Activated naive CD8-positive, alpha-beta T cell treated with anti-CD3 and anti-CD28 coated beads for 36 hours (primary cell): ENCODE measurements at places on chromosomes 5 and 9.

GRCh38 chr9:14245901-14246525, 67.9 kb downstream of the NFIB start:
- DNase-seq = no peak
- H3K4me1 ChIP-seq = no peaks in the 10 kb centered on the region
- H3K27me3 ChIP-seq = peaks cover 23% of the 10 kb centered on the region
- H3K36me3 ChIP-seq = no peaks in the 10 kb centered on the region
- H3K4me3 ChIP-seq = no peak overlapping the region
- no peak overlapping the region for H3K27ac ChIP-seq

DNA sequence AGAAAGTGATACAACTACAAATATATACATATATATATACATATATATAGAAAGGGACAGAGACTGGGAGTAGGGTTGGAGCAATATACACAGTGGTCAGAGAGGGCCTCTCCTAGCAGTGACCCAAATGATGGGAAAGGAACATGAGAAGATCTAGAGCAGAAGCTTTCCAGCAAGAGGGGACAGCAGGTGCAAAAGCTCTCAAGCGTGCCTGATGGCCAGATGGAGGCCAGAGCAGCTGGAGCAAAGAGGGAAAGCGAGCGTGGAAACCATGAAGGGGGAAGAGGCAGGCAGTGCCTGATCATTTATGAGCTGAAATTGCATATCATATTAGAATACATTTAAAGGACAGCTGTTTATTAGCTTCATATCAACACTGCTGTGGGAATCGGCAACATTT, 7.6 kb upstream of the GRPEL2 start:
- no peak overlapping the region for H3K4me3 ChIP-seq
- H3K27ac ChIP-seq = no peak overlapping the region
- no peaks in the 10 kb centered on the region for H3K4me1 ChIP-seq

DNA sequence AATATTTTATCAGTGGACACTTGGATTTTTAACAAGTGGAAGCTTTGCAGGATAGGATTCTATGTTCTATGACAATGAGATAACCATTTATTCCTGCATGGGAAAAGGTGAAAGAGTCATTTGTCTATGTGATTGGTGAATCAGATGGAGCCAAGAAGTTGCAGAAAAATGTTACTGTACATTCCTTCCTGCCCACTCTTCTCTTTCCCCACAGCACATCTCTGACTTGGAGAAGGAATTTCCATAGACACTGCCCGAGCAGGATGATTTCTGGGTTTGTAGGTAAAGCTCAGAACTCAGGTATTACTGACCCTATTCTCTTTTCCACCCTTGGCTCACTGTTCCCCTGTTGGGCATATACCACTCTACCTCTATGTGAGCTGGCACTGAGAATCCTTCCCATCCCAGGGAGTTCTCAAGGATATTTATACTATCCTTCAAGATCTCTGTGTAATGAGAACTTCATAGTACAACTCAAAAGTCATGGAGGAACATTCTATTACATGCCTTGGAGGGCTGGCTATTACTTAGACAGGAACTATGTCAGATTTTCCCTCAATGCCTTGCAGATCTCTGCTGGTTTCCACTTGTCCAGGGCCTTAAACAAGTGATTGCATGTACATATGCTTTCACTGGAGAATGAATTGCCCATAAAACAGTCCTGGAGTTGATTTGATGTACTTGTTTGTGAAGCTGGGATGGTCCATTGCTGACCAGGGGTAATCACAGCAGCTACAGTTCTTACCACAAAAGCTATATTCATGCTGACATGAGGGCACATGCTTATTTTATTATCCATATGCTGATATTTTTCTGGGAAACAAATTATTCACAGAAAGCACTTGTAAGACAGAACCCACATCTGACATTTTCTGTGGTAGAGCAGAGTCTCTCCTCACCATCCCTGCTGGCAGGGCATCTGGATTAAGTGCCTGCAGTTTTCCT, 24.1 kb downstream of the SLC1A3 start:
- H3K27me3 ChIP-seq = peaks cover 40% of the 10 kb centered on the region
- H3K4me1 ChIP-seq = no peaks in the 10 kb centered on the region
- H3K36me3 ChIP-seq = no peaks in the 10 kb centered on the region
- no peak for DNase-seq
- H3K4me3 ChIP-seq = no peak overlapping the region

GRCh38 chr5:71923755-71924154, 183.5 kb upstream of the MAP1B start:
- H3K27me3 ChIP-seq = peaks cover 15% of the 10 kb centered on the region
- no peak overlapping the region for H3K27ac ChIP-seq
- no peaks in the 10 kb centered on the region for H3K4me1 ChIP-seq
- H3K4me3 ChIP-seq = no peak overlapping the region
- H3K36me3 ChIP-seq = no peaks in the 10 kb centered on the region
- no peak for DNase-seq

DNA sequence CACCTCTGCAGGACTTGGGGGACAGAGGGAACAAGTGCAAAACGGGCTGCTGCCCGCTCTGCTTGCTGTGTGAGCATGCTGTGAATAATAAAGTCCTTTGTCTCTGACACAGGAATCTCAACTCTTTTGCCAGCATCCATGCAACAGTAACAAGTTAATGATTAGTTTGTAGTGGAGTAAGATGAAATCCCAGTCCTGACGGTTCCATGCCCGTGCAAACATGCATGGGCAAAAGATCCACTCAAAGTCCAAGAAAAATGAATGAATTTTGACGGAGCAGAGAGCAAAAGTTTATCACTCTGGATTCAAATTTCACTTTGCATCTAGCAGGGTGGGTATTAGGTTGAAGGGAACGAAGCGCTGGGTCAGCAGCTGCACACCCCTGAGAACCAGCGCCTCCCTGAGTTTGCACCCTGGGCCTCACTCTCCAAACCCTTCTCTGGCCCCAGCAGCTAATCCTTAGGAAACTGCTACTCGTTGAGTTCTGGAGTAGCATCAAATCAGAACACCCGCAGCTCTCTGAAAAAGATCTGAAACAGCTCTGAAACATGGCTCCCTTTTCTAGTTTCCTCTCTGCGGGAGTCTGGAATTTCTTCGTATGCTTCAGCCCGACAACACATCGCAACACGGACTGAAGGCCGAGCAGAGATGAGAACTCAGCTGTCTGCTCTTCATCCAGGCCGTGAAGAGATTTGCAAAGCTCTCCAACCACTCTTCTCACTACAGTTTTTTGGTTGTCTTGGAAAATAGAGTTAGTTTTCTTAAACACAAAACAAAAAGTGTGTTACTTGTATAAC, 45.6 kb upstream of the RUFY1 start:
- H3K27ac ChIP-seq = no peak overlapping the region
- no peak for DNase-seq
- H3K27me3 ChIP-seq = peaks cover 3% of the 10 kb centered on the region
- H3K36me3 ChIP-seq = no peaks in the 10 kb centered on the region
- H3K4me3 ChIP-seq = no peak overlapping the region

DNA sequence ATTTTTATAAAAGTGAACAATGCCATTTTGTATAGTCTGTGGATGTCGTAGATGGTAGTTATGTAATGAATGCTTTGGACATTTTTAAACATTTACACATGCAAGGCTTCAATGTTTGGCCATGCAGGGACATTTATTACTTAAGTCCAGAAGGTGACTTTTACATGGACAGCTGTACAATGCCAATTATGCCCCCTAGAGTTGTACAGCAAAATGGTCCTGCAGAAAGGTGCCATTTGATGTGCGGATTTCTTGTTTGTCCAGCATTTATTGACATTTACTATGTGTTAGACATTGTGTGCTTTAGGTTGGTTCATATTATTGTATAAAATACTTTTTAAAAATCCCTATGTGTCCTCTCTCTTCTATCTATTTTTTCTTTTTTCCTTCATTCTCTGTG, 22.5 kb upstream of the COMMD10 start:
- no peaks in the 10 kb centered on the region for H3K4me1 ChIP-seq
- H3K4me3 ChIP-seq = no peak overlapping the region
- H3K36me3 ChIP-seq = no peaks in the 10 kb centered on the region
- no peak overlapping the region for H3K27ac ChIP-seq
- H3K27me3 ChIP-seq = peaks cover 42% of the 10 kb centered on the region

- peaks cover 66% of the 10 kb centered on the region for H3K4me1 ChIP-seq
- peaks cover 48% of the 10 kb centered on the region for H3K36me3 ChIP-seq
- DNase-seq = no peak
- peak overlapping the region; percentile 100 for H3K27ac ChIP-seq
- H3K4me3 ChIP-seq = peak overlapping the region; percentile 98
Observed at GRCh38 chr9:33291901-33292300, 1.6 kb downstream of the NFX1 start.

- no peak overlapping the region for H3K4me3 ChIP-seq
- H3K27ac ChIP-seq = no peak overlapping the region
- no peaks in the 10 kb centered on the region for H3K36me3 ChIP-seq
- H3K4me1 ChIP-seq = no peaks in the 10 kb centered on the region
Observed at GRCh38 chr9:11045589-11045988, 432.8 kb upstream of the PTPRD start.

GRCh38 chr5:120605325-120606079, 141.4 kb downstream of the PRR16 start:
- no peaks in the 10 kb centered on the region for H3K27me3 ChIP-seq
- H3K27ac ChIP-seq = no peak overlapping the region
- no peaks in the 10 kb centered on the region for H3K4me1 ChIP-seq
- no peak for DNase-seq

DNA sequence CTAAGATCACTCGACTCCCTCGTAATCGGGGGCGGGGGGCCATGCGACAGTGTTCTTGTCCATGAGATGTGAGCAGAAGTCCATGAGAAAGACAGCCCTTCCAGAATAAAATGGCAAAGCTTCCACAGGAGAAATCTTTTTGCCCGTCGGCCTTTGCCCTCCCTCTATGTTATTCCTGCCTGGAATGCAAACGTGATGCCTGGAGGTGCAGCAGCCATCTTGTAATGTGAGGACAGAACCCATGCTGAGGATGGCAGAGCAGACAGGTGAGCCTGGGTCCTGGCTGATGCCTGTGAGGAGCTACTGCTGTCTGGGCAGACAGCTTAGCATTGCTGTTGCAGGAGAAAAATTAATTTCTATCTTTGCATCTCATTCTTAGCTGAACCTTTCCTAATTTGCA, 17.2 kb downstream of the MED10 start:
- H3K4me3 ChIP-seq = no peak overlapping the region
- H3K36me3 ChIP-seq = peaks cover 25% of the 10 kb centered on the region
- H3K27me3 ChIP-seq = no peaks in the 10 kb centered on the region
- no peak overlapping the region for H3K27ac ChIP-seq

GRCh38 chr5:152140347-152140746, 215.7 kb upstream of the GLRA1 start:
- H3K27ac ChIP-seq = no peak overlapping the region
- no peak for DNase-seq
- H3K4me1 ChIP-seq = no peaks in the 10 kb centered on the region

GRCh38 chr9:33408087-33408486, 5.7 kb upstream of the AQP7 start:
- no peaks in the 10 kb centered on the region for H3K36me3 ChIP-seq
- no peak overlapping the region for H3K27ac ChIP-seq
- H3K4me1 ChIP-seq = no peaks in the 10 kb centered on the region
- H3K27me3 ChIP-seq = no peaks in the 10 kb centered on the region
- DNase-seq = no peak

DNA sequence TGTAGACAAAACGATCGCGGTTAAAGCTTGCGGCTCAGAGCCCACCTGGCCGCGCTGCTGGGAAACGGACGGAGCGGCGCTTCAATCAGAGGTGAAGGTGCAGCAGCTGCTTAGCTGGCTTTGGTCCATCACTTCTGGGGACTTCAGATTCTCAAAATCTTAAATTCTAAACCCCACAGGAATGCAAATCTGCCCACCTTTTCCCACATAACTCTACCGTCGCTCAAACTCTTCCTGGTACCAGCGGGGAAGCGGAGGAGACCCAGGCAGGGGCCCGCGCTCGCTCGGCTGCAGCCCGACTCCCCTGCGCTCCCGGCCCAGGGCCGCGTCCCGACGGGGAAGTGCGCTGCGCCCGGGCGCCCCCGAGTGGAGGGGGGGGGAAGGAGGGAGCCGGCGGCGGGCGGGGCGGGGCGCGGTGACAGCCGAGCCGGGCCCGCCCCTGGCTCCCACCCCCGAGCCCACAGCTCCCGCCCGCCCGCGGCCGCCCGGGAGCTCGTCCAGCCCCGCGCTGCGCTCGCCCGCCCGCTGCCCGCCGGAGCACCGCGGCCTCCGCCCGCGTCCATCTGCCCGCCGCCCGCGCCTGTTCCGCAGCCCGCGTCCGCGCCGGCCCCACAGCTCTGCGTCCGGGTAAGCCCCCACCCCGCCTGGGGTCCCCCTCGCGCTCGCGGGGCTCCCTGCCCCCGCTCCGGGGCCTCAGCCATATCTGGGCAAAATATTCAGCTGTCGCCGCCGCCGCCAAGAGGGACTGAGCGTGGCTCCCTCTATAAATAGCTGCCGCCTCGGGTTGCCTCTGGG, at the start of gene TMOD1:
Gene TMOD1, plus strand, starts transcription at position 490 of the 795 bp plus-strand sequence. CDS start 22,523 bp downstream, outside the sequence.
- peaks cover 59% of the 10 kb centered on the region for H3K27me3 ChIP-seq
- H3K4me1 ChIP-seq = peaks cover 10% of the 10 kb centered on the region
- peak; percentile 55 for DNase-seq
- peak within 1 kb of the TSS; percentile 64 for H3K4me3 ChIP-seq
- no peak within 1 kb of the TSS for H3K27ac ChIP-seq

- no peak overlapping the region for H3K4me3 ChIP-seq
- no peaks in the 10 kb centered on the region for H3K4me1 ChIP-seq
- H3K27ac ChIP-seq = no peak overlapping the region
- no peak for DNase-seq
Observed at GRCh38 chr9:126536841-126537465, 76.8 kb upstream of the LMX1B start.

DNA sequence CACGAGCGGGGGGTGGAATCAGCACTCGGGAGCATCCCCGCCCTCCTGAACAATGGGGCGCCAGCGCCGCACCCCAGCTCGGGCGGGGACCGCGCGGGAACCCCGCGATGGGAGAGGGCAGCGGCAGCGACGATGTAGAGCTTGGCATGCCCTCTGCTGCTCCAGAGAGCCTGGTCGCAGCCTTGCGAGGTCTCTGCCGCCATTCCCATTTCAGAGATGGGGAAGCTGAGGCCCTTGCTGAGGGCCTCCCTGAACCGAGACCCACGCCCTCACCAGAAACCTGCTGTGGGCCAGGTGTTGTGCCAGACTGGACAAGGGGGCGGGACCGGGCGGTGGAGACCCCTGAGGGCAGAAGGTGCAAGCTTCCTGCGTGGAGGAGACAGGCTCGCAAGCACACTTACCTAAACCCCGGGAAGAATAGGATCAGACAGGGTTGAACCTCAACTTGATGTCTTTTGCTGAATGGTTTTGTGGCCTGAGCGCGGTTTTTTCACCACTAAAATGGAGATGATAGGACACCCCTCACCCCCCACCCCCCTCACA, 647 bp upstream of the MEGF9 start:
- peaks cover 34% of the 10 kb centered on the region for H3K4me1 ChIP-seq
- no peaks in the 10 kb centered on the region for H3K27me3 ChIP-seq
- no peaks in the 10 kb centered on the region for H3K36me3 ChIP-seq
- H3K27ac ChIP-seq = peak overlapping the region; percentile 48

DNA sequence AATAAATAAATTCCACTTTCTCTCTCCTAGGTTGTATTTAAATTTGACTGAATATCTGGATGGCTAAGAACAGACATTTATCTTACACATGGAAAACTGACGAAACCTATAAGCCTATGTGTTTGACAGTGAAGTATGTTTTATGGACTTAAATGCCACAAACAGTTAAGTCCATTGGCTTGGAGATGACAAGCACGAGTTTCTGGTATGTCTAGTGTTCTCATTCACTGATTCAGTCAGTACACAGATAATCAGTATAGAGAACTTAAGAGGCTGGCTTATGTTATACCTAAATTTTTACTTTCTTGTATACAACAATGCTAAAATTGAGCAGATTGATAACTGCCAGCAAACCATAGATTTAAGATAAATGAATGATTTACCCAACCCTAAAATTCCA, 38.9 kb downstream of the SNAPC3 start:
- no peaks in the 10 kb centered on the region for H3K27me3 ChIP-seq
- H3K4me1 ChIP-seq = no peaks in the 10 kb centered on the region
- peaks cover 14% of the 10 kb centered on the region for H3K36me3 ChIP-seq
- no peak overlapping the region for H3K4me3 ChIP-seq
- H3K27ac ChIP-seq = no peak overlapping the region
